ENCODE measurements at places on chromosomes 2 and 18.
A peak's percentile ranks its signal among the peaks of the same experiment; 100 is the strongest.

DNA sequence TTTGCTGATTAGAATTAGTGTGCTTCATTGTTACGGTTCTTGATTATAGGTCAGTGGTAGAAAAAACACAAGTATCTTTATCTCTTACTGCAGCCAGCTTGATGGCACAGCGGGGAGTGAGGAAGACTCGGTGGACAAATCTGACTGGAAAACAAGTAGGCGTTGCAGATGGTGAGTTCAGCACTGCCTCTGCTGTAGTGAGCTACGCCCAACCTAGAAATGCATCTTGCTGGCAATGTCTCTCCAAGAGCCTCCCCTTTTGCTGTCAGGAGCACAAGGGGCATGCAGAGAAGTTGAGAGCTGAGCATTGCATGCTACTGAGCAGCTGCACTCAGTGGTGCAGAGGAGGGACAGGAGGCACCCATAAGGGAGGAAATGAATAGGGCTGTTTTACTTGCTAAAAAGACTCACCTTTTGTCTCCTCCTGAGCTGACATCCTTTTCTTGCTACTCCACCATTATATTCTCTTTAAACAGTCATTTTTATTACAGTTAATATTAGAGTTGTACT is 977.3 kb upstream of the ACVR2A start:
- no peak for DNase-seq

GRCh38 chr2:204842068-204842467 is 296.8 kb downstream of the PARD3B start:
- DNase-seq: no peak

DNA sequence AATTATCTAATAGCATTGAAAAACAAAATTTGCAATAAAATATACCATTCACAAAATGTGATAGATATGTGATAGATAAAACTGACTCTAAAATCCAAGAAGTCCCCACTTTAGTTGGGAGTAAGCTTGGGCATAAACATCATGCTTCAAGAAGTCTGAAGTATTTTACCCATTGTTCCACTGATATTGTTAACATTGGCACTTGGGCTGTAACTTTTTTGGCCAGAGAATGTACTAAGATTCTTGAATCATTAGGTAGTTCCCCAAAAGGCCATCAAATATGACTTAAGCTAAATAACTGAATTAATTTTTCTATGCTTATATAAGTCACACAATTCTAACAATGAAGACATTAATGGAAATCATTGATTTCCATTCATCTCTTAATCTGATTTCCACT is 413.6 kb downstream of the CDH2 start:
- DNase-seq: no peak

- peak; percentile 36 for DNase-seq
These were observed 429.4 kb upstream of the TRIB2 start for GRCh38 chr2:12287220-12287751.

DNA sequence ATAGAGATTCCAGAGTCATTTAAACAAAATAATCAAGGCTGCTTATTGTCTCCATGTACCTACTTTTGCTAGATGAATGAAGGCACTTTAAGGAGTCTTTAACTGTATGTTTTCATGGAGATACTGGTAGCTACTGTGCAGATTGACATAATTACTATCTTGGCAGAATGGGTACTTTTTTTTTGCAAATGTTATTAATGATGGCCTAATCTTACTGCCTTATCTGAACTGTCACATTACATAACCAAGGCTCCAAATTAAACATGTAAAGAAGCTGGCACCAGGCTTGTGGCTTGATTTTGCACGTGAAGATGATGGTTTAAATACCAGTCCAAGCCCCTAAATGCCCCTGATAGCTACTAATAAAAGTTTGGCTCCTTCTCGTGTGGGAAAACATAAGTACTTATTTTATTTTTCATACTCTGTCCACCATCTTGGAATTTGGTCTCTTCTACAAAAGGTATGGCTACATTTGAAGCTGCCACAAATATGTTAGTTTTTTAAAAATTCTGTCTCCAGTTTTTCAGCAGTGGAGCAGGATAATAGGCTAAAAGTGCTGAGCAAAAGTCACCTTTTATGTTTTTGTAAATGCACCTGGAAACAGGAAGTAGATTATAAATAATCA is 4.1 kb downstream of the TRIB2 start:
- no peak for DNase-seq

- DNase-seq: peak; percentile 28
These were observed 48.0 kb upstream of the CTLA4 start for GRCh38 chr2:203819434-203820133.

DNA sequence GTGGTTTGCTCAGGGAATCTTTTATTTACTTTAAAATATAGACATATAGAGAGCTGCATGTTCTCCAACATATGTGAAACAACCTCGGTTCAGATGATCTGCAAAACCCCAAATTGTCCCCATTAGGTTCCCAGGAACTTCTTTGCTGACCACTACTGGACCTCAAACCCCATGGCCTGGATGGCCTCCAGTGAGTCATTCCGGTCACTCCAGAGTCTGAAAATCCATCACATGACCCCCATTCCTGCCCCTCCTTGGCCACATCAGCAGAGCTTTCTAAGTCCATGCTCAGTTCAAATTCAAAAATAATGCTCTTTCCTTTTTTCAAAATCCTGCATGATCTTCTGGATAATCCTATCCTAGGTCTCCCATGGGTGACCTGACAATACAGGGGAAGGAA is 271.0 kb downstream of the TNS1 start:
- no peak for DNase-seq

GRCh38 chr2:212618636-212619035 is 80.0 kb upstream of the ERBB4 start:
- peak; percentile 45 for DNase-seq

- no peak for DNase-seq
These were observed 18.4 kb upstream of the B3GNT2 start for GRCh38 chr2:62177392-62178049.

Data from choroid plexus epithelial cell (primary cell).